ENCODE measurements at places on chromosomes 1 and 21.
A peak's percentile ranks its signal among the peaks of the same experiment; 100 is the strongest.

GRCh38 chr1:85128316-85128715 is 72.5 kb downstream of the SYDE2 start:
- no peak for DNase-seq

DNA sequence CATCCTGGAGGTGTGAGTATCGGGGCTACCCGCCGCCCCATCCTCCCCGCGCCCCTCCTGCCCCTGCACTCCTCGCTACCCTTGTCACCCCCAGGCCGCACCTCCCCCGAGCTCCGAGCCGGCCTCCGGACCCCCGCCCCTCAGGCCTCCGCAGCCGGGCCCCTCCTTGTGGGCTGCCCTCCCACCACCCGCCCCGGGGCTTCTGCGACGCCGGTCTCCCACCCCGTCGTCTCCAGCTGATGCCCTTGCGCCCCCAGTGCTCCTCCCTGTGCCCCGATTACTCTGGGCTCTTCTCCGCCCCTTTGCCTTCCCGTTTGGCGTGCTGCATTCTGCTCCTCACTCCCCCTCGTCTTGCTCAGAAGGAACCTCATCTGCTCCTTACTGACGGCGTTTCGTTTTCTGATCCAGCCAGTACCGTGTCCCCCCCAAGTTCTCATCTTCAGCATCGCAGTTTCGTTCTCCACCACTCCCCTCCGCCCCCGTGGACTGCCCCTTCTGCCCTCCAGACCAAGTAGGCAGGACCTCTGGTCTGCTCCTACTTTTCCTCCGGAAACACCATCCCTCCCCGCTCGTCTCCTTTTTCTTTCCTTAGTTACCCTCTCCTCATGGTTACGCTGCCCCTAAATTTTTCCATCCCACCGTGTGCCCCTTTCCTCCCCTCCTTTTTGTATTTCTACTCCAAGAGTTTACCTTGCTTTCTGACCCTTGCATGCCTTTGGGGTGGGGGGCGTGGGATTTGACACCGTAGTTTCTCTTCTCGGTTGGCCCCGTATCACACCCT is 841 bp downstream of the SNX27 start:
- DNase-seq = peak; percentile 1

GRCh38 chr1:108817811-108818210 is 39.1 kb downstream of the AKNAD1 start:
- no peak for DNase-seq

DNA sequence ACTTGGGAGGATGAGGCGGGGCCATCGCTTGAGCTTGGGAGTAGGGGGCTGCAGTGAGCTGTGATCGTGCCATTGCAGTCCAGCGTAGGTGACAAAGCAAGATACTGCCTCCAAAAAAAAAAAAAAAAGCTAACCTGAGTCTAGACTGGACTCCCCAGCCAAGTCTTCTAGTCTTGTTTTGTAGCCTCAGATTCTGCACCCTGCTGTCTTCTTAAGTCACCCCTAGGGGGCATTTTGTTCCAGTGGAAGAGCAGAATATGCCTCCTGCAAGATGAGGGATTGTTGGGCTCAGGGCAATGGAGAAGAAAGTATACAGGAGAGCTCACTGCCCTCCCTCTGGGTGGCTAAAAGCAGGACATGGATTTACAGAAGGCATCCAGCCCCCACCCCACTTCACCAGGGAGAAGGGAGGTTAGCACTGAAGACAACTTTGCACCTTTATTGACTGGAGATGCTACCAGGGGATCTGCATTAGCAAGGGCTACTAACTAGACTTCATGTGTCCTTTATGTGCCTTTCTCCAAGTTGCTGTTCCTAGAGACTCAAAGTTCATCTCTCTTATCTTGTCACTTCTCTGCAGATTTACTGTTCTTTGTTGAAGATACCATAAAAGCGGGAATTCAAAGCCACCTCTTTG is 15.3 kb upstream of the RNF187 start:
- no peak for DNase-seq

GRCh38 chr1:6108937-6109614 is 63.4 kb downstream of the KCNAB2 start:
- no peak for DNase-seq

DNA sequence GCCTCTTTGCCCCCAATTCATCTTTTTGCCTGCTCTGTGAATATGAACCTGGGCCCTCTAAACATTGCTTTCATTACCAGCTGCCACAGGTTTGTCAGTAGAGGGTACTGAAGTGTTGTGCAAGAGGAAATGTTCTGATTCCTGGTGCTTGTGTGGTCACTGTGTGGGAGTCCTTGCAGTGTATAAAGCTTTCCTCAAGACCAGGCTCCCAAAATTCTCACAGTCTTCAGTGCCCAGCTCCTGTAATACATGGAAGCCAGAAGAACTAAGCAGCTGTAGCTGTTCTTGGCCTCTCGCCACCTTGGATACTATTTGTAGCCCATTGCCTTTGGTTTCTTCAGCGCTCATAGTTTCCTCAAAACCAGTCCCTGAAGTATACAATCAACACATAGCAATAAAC is 1046.2 kb downstream of the BRINP3 start:
- DNase-seq = no peak
